Activated naive CD4-positive, alpha-beta T cell treated with Interleukin-2 at 50 U/mL for 16 hours (primary cell): ENCODE measurements at places on chromosomes 12 and 14.
A peak's percentile ranks its signal among the peaks of the same experiment; 100 is the strongest.

- no peak for DNase-seq
These were observed 106.9 kb upstream of the CPM start for GRCh38 chr12:69039911-69040310.

DNA sequence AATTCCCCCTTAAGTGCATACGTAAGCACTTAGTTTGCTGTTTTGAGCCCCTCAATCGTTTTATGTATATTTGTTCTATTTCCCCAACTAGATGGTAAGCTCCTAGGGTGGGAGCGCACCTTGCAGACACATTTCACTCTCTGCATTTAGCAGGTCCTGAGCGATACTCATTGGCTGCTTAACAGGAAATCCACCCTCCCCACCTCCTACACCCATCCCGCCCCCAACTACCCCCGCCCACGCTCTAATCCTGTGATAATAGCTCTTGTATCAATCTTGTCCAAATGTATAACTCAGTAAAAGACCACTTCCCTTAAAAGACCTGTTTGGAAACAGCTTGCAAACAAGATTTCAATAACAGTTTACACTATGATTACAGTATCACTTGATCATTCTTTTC lies 8.1 kb downstream of the LPAR5 start:
- DNase-seq: peak; percentile 42

GRCh38 chr14:57583396-57583795 lies 89.7 kb upstream of the CCDC198 start:
- DNase-seq: no peak

GRCh38 chr14:24858052-24858451 lies 191.9 kb downstream of the STXBP6 start:
- no peak for DNase-seq

DNA sequence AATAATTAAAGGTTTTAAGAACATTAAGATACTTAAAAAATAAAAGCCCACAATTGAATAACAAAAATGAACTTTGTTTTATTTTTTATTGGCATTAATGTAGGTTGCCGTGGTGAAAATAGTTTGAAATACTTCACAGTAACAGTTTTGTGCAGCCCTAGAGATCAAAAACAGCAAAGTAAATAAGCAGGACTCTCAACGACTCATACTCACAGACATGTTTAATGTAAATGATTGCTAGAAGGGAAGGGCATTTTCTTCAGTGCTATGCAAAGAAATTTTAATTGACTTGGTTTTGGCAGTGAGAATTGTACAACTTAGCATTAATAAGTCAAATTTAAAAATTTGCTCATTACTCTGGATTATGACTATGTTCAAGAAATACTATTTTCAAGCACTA lies 16.0 kb downstream of the TRMT5 start:
- DNase-seq: no peak

- DNase-seq: no peak
These were observed 24.2 kb downstream of the ISCA2 start for GRCh38 chr14:74517731-74518130.

- no peak for DNase-seq
These were observed 225.0 kb downstream of the LRIG3 start for GRCh38 chr12:58695263-58695662.

GRCh38 chr14:69323999-69324282 lies 64.0 kb downstream of the GALNT16 start:
- DNase-seq: no peak

DNA sequence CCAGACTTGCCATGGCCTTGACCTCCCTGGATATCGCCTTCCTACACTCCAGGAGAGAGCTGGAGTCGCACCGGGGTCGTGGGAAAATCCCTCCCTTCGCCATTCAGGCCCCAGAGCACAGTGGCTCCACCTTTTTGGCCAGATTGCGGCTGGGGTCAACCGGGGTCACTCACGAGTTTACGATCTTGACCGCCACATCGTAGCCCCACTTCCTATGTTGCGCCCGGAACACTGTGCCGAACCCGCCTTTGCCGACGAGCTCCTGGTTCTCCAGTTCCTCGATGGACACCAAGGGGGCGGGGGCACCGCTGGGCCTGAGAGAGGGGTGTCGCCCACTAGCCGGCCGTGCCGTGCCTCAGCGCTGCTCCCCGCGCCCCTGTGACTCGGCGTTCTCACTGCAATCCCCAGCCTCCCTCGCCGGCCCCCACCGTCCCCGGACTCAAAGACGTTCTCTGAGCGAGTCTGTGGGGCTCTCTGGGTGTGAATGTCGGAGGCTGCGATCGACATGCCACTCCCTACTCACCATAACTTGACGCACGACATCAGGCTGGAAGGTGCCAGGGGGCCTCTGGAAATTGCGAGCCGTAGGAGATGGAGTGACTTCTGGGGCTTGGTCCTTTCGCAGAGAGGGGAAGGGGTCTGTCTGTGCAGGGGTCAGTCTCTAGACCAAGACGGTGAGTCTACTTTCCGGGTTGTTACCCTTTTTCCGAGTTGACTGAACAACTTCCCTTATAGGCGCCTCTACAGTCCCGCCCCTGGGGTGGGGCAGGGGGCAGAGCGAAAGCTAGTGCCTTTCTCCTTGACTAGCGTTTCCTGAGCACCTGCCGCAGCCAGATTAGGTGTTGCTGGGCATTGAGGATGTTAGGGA lies at the start of gene RIPK3:
Gene RIPK3, minus strand, starts transcription at position 708 of the 868 bp plus-strand sequence. Its CDS starts 165 bp downstream, at position 543.
- peak; percentile 75 for DNase-seq

- DNase-seq: no peak
These were observed 3.8 kb downstream of the TCL1A start for GRCh38 chr14:95710106-95710505.

- DNase-seq: no peak
These were observed 131.9 kb downstream of the DAD1 start for GRCh38 chr14:22456998-22457594.

- DNase-seq: peak; percentile 54
These were observed 6.0 kb downstream of the GAPDH start for GRCh38 chr12:6540181-6540877.

GRCh38 chr14:92994131-92994676 lies 71.3 kb downstream of the CHGA start:
- DNase-seq: no peak

DNA sequence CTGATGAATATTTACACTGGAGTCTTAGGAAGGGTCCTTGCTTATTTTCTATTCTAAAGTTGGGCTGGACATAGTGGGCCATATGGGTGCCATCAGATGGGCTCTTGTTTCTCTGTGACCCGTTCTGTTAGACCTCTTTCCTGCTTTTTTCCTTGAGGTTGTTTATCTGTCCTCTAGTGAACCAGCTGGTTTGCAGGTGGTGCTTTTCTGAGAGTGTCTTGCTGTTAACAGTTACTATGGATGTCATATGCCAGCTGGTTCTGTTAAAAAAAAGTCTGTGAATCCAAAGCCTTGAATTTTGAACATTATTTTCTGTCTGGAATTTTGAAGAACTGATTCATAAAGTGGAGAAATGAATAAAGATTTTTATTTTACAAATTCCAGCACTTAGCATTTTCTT lies 29.2 kb downstream of the ZC3H14 start:
- DNase-seq: no peak

GRCh38 chr14:33642080-33642479 lies 308.8 kb downstream of the EGLN3 start:
- DNase-seq: no peak

DNA sequence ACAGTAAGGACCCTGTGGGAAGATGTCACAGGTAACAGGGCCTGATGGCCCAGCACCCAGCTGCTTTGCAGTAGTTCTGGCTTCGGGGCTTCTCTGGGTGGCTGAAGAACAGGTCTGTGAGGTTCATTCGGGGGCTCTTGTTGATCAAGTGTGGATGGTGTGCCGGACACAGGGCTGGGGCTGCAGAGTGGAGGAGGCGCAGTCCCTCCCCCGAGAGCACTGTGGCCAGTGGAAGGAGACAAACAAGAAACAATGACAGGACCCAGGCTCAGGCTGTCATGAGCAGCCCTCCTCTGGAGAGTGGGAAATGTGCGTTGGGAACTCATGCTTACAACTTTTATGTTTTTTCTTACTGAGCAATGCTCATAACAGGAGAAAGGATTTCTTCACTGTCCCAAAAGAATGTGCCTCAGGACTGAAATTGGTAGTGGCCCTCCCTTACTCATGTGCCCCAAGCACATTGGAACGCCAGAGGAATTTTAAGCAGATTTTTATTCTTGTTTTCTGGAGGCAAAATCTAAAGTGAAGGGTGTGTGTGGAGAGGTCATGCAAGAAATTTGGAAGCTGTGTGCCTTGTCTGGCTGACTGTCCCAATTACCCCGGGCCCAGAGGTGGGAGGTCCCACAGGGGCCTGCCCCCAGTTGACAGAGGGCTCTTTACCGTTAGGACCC lies 233.8 kb downstream of the CACNA1C start:
- DNase-seq: no peak

DNA sequence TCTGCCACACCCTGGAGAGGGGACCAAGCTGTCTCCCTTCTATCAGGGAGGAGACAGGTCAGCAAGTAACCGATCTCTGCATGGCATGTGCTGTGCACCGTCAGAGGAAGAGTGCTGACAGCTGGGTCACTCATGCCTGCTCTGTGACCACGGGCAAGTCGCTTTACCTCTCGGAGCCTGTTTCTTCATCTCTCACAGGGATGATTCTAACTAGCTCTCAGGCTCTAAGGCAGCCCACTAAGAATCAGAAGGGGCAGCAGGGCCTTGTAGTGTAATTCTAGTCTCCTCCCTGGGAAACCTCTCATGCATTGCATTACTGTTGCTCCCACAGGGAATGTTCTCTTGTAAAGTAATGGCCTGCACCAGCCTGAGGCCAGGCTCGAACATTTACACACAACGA lies 11.9 kb downstream of the CD9 start:
- no peak for DNase-seq

DNA sequence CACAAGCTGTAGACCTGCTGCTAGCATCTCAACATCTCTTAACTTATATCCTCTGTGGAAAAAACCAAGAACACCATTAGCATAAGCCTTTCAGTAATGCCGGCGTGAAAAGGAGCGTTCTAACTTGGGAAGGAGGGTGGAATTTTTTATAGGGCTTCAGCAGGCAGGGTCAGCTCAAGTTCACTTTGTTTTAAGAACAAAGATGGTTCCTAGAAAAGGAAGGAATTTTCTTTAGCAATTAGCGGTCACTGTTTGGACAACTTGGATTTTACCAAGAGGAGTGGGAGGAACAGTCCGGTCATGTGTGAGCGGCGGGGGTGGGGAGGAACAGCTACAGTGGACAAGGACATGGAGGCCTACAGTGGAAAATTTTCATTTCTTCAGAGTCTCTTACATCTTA lies 35.9 kb downstream of the BBS10 start:
- no peak for DNase-seq

DNA sequence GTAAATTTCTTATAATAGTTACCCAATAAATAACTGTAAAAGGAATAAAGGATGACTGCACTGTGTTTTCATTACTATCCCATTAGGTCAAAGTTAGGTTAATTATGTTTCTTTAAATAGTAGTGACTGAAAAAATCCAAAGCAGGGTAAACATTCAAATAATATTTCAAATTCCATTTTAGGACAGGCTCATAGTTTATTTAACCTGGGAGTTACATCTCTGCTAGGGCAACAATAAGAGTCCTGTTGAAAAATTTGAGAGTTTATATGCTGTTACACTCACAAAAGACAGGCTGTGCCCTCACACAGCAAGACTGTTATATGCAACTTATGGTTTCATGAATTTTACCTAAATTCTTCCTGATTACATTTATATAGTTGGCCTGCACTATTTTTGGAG lies 8.0 kb downstream of the ERP27 start:
- no peak for DNase-seq

DNA sequence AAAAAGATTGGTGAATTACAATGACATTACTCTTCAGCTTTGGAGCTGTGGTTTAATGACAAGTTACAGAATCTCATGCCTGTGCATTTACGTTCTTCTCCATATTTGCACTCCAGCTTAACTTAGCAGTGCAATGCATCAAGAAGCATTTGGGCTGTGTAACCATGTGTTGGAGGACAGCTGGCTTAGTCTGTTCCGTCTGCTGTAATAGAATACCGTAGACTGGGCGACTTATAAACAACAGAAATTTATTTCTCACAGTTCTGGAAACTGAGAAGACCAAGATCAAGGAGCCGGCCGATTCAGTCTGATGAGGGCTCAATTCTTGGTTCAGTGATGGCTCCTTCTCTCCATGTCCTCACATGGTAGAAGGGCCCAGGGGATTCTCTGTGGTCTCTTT lies 943.5 kb downstream of the BCL11B start:
- DNase-seq: no peak
